ENCODE measurements at places on chromosomes 1 and 21.
A peak's percentile ranks its signal among the peaks of the same experiment; 100 is the strongest.

DNA sequence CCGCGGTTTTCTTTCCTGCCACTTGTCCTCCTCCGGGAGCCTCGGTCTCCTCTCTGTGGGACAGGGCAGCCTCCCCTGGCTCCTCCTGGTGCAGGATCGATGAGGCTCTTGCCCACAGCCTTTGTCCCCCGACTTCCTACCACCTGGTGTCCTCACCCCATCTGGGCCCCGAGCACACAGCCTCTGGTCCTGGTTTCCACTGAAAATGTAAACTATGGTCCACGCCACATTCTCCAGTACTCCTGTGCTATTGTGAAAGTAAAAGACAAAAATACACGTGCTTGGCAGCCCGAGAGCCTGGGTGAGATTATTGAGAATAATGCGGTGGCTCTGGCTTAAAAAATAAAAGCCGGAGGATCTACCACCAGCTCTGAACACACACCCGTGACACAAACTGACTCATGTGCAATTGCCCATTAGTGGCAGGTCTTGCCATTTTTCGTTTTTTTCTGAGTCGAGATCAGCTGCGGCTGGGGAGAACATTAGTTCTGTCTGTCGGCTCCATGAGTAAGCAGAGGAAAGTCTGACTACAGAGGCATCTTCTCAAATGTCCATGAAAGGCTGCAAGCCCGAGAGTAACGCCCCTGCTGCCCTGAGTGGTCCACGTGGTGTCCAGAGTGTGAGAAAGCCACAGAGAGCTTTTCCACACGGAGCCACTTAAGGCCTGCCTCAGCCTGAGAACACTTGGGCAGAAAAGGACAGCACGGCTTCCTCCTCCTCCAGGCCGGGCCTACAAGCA is 5.7 kb upstream of the COL6A2 start:
- peak; percentile 99 for DNase-seq

- peak; percentile 72 for DNase-seq
Observed at GRCh38 chr1:17045634-17046333, 8.0 kb downstream of the SDHB start.

DNA sequence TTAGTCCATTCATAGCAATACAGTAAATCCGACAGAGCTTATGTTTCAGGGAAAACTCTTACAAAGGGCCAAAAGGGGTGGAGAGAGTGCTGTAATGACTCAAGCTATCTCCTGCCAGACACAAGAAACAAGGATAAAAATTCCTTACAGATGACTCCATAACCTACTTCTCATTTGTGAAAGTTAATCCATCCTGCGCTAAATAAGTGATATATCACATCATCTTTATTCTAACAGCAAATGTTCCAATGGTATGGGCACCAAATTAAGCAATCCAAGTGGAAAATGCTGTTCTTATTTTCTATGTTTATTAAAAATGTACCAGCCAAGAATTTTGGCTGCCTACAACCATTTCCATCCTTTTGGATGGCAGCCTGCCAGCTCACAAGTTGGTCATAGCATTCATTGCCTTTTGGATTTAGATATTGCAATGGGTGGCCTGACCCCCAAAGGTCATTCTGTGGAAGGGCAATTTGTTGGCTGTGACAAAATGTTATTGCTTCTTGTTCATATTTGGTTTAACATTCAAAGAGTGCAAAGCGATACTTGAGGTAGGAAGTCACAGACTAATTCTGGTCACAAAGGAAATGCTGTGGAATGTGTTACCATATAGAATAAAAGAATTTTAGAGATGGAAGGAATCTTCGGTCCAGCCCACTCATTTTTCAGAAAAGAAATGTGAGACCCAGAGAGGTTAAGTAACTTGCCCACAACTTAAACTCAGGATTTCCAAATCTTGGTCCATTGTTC is 2.8 kb upstream of the ENAH start:
- DNase-seq = peak; percentile 98

GRCh38 chr1:167938080-167938636 is 1.3 kb upstream of the MPC2 start:
- DNase-seq = no peak

GRCh38 chr1:84603941-84604830 is 29.9 kb upstream of the CTBS start:
- DNase-seq = peak; percentile 81
